NAMALWA (cell line): ENCODE measurements at places on chromosomes 3 and 15.

DNA sequence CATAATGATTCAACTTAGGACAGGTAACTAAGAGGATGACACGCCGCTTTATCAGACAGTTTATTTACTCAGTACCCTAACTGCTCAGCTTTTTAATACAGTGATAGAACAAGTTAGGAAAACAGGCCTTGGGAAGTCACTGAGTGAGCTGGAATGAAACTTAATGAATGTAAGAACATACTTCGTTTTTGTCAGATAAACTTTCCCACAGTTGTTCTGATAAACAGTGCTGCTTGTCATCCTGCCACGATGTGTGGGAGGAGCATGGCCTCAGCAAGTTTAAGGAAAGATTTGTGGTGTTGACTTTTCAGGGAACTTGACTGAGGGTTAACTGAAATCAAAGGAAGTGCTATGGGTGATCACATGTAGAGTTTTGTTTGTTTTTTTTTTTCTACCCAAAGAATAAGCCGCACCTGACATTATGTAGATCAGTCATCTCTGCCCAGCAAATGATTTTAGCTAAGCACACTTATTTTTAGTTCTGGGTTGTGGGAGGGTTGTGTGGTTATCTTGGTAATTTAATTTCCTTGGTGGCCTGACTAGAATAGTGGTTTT lies 5.6 kb upstream of the P2RY14 start:
- no peak for DNase-seq

GRCh38 chr15:62512904-62513303 lies 347.8 kb upstream of the C2CD4B start:
- DNase-seq = no peak

DNA sequence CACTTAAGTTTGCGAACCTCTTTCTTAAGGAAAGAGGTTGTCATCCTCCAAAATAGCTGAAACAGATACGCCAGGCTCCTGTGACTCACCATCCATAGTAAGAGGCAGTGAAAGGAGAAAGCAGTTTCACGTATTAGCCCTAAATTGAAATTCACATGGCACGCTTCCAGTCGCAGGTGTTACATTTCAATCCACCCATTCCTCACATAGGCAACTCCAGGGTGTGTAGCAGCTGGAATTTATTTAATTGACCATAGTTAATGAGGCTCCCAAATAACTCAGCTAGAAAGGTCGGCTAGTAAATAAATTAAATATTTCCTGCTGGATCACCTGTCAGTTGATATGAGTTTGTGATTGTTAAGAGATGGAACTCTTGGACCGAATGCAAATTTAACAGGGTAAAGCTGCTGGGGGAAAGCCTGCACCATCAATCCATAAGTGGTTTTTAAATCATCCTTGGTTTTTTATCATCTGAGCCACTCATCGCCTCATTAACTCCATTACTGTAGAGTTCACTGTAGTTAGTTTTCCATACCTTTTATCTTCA lies 19.6 kb downstream of the NSUN3 start:
- DNase-seq = no peak

GRCh38 chr3:143269741-143270140 lies 150.2 kb downstream of the CHST2 start:
- DNase-seq = no peak

GRCh38 chr3:121835465-121835801 lies 424 bp downstream of the EAF2 start:
- no peak for DNase-seq

DNA sequence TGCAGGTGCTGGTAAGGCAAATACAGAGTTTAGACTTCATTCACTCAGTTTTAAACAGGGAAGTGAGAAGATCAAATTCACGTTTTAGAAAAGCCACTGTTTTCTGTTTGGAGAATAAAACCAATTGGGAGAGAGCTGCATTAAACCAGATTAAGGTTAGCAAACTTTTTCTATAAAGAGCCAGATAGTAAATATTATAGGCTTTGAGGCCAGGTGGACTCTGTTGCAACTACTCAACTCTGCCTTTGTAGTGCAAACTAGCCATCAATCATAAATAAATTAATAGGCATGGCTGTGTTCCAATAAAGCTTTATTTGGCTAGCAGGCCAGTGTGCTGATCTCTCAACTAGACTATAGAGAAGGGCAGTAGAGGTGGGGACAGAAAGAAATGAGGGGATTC lies 33.5 kb downstream of the SUCLG2 start:
- no peak for DNase-seq

DNA sequence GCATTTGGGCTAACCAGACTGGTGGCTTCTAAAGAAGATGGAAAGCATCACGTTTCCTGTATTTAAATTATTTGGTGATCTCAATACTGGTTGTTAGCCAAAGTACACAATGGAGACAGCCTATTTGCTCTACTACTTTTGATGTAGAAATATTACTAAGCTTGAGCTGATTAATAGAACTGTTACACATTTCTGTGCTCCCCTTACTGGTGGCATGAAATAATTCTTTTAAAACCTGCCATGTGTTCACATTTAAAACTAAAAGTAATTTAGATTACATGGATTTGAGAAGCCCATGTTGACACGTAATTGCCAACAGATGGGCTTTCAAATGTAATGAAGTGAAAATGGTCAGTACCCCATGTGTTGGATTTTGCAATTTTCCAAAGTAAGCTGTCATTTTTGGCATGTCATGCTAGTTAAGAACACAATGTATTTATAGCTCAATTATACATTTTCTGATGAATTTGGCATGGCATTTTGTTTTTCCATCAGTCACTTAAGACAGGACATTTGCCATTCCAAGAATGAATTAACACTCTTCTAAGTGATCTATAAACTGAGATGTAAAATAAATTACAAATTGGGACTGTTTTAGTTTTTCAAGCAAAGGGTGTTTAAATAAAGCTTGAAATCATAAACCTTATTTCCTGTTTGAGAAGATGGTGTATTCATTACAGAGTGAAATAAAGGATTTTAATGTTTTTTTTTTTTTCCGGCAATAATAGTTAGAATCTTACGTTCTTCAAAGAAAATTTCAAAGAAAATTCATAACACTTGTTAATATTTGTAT lies 10.8 kb upstream of the RARRES1 start:
- DNase-seq = peak; percentile 26
